ENCODE measurements at places on chromosomes 6 and 20.

- DNase-seq, result no peak
These were observed 30.4 kb upstream of the SPDEF start for GRCh38 chr6:34586327-34587040.

DNA sequence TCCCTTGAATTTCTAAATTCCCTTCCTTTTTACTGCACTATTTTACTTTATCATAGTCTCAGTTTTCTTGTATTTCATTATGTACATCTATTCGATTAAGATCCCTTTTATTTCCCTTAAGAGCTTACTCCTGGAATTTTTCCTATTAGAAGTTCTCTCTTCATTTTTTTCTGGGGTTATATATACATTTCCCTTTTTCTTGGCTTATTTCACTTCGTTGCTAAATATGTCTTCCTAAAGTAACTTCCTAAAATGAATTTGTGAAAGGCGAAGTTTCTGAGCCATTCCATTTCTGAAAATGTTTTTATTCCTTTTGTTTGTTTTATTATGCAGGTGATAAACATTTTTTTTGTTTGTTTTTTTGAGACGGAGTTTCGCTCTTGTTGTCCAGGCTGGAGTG, 5.9 kb upstream of the CD109 start:
- no peak for DNase-seq

- DNase-seq, result no peak
These were observed 2.7 kb upstream of the ID1 start for GRCh38 chr20:31602431-31602778.

DNA sequence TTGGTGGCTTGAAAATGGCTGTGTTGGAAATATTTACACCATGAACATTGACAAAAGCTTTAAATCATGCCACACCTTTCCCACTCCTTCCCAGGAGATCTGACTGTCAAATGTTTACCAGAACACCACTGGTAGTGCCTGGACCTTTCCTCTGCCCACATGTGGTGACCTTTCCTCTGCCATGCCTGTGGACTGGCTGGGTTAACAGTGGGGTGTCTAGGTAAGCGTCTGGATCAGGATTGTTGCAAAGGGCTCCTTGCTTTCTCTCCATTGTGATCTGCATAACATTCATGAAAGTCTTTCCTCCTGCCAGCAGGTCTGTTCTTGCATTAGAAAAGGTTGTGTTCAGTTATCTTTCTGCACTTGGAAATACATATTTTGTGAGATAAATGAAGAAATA, 572.7 kb downstream of the DHX35 start:
- DNase-seq, result no peak

DNA sequence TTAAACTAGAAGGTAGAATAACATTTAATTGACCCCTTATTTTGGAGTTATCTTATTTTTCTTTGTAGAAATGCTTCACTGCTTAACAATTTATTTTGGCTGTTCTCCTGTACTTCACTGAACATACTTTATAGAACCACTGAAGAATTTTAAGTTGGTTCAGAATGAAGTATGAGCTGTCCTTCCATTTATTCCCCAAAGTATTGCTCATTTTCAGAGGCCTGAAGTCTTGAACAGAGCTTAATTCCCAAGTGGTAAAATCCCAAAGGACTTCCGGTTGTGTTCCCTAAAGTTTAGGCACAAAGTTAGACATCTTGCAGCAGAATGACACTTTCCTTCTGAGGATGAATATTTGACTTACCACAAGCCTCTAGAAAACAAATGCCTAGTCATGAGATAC, 233.3 kb downstream of the TINAG start:
- DNase-seq, result no peak
